ENCODE measurements at places on chromosomes 13 and 19. TPM values are rescaled to one million over a fixed set of nuclear protein-coding genes. Genes with fewer than 3 reads are reported as not detected.

- DNase-seq, result no peak
These were observed 52.7 kb upstream of the ZDHHC20 start for GRCh38 chr13:21511849-21512248.

DNA sequence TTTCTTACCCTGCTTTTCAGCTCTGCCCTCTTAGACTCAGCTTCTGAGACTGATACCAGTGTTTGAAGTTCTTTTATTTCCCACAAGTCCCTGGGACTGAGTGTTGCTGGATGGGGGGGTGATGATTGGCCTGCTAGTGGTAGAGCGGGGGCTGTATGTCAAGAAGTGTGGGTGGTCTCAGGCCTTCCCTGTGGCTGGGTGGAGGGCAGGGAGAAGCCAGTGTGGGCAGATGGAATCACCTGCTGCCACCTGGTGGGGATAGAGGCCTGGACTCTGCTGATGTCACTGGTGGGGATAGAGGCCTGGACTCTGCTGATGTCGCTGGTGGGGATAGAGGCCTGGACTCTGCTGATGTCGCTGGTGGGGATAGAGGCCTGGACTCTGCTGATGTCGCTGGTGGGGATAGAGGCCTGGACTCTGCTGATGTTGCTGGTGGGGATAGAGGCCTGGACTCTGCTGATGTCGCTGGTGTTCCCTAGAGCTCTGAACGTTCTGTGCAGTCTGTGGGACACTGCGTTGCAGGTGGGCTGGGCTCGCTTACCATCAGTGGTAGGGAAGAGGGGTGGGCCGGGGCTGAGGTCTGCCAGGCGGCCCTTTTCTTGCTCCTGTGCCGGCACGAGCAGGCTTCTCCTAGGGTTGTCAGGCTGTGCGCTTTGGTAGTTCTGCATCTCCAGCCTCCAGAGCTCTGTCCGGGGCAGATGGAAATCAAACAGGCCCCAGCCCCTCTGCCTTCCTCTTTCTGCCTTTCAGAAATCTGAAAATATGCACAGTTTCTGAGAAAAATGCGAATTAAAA lies 101.3 kb downstream of the ARHGEF7 start:
- DNase-seq, result peak; percentile 76

GRCh38 chr13:76830805-76831204 lies 55.4 kb downstream of the KCTD12 start:
- no peak for DNase-seq

The RDH8 gene
- not detected for total RNA-seq

DNA sequence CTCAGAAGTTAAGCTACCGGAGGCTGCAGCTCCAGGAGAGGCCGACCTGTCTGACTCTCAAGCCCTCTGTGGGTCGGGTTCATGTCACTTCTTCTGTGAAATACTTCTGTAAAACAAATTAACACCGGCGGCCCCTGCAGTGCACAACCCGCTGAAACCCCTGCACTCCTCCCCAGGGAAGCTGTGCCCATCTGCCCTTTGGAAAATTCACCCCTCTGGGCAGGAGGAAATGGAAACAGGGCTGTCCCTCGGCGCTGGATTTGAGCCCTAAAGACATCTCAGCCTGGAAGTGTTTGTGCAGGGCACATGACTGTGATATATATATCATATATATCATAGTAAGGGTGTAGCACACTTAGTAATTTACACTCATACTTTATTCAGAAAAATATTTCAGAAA lies 415.3 kb downstream of the IRS2 start:
- DNase-seq, result no peak

DNA sequence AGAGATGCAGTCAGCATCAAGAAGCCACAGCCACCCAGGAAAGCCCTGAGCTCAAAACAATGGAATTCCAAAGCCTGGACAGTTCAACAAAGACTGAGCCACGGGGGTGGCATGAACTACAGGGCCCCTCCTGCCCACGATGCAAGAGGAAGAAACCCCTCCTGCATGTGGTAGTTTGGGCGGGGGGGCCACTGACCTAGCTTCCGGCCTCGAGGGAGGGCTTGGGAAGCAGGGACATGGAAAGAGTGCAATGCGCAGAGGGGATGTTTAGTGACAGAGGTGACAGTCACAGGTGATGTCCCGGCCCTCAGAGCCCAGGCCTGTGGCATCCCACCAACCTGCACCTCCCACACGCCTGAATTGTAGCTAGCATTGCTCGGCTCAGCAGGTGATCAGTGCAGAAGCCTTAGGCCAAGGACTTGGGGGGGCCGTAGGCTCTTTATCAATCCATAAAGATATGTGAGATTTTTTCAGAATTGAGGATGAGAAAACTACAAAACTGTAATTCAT lies 318.8 kb downstream of the TEX29 start:
- peak; percentile 76 for DNase-seq

- DNase-seq, result no peak
These were observed 35.1 kb upstream of the ZNF808 start for GRCh38 chr19:52492201-52492993.

- DNase-seq, result peak; percentile 85
These were observed 655 bp upstream of the S1PR5 start for GRCh38 chr19:10517760-10518443.
